Upper lobe of right lung (tissue), 1 donor: ENCODE measurements at places on chromosomes 4 and X.

DNA sequence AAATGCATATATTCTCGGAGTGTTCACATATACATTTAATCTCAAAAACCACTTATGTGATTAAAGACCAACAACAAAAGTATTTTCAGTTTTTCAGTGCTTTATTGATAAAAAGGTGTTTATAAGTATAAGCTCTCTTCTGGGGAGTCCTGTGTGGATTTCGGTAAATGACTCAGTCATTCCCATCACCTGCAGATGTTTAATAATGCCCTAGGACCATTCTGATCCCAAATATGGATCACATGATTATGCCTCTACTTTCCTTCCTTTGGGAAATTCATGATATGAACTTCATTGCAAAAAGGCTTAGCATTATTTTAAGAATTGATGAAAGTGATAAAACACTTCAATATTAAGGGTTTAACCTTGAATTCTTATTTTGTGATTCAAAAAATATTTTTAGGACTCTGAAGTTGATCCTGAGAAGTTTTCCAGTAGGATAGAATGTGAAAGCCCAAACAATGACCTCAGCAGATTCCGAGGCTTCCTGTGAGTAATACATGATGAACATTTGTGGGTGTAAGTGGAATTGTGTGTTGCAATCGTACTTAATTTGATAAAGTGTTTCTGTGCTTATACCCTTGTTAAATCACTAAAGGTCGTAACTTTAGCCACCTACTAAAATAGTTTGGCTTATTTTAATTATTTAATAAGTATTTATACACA lies 40.2 kb downstream of the ATP10D start:
- peaks cover 22% of the 10 kb centered on the region for H3K36me3 ChIP-seq
- H3K4me3 ChIP-seq = no peak overlapping the region
- H3K4me1 ChIP-seq = peaks cover 6% of the 10 kb centered on the region
- H3K27me3 ChIP-seq = no peaks in the 10 kb centered on the region
- H3K27ac ChIP-seq = peak overlapping the region; percentile 52
- DNase-seq = no peak

DNA sequence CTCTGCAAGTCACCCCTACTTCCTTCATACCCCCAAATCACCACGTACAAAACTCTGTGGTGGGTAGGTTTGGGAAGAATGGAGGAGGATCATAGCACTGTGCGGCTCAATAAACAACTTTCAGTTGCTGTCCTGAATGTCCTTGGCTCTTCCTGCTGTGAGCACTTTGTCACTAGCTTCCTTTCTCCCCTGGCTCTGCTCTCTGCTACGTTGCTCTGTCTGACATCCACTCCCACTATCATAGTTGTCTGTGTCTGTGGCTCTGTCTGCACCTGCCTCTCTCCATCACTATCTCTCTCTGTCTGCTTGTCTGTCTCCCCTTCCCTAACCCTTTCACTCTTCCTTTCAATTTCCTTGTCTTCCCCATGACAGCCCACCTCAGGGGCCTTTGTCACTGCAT lies 21.2 kb upstream of the SMPX start:
- no peak overlapping the region for H3K27ac ChIP-seq
- no peaks in the 10 kb centered on the region for H3K4me1 ChIP-seq
- no peak for DNase-seq
- H3K36me3 ChIP-seq = no peaks in the 10 kb centered on the region

DNA sequence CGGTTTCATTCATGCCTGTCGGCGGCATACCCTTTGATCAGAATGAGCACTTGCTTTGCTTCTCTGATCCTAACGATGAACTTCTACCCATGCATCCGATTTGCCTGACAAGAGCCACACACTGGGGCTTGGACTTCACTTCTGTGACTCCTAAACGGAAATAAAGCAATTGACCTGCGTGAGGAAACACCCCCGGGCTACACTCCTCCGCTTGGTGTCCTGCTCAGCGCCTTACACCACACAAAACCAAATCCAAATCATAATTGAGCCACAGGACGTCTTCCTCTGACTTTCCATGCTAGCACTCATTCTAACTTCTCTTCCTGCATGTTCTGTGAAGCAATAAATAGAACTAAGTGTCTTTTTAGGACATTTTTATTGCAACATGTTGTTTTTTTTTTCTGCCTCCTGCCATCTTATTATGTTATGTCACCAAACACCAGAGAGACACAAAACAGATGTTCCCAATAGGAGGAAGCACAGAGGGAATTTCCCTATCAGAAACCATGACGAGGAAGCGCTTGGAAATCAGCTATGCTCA lies 110.8 kb upstream of the FAM9B start:
- no peaks in the 10 kb centered on the region for H3K27me3 ChIP-seq
- no peak overlapping the region for H3K4me3 ChIP-seq
- no peaks in the 10 kb centered on the region for H3K4me1 ChIP-seq
- no peak overlapping the region for H3K27ac ChIP-seq
- peak; percentile 37 for DNase-seq

- no peak for DNase-seq
- peaks cover 4% of the 10 kb centered on the region for H3K4me1 ChIP-seq
- H3K4me3 ChIP-seq = no peak overlapping the region
- H3K36me3 ChIP-seq = no peaks in the 10 kb centered on the region
Measured at GRCh38 chr4:6204098-6204497, 3.7 kb upstream of the JAKMIP1 start.

DNA sequence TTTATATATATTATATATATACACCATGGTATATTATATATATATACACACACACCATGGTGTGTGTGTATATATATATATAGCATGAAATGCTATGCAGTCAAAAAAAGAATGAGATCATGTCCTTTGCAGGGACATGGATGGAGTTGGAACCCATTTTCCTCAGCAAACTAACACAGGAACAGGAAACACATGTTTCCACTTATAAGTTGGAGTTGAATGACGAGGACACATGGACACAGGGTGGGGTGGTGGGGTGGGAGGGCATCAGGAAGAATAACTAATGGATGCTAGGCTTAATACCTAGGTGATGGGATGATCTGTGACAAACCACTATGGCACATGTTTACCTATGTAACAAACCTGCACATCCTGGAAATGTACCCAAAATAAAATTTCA lies 293.6 kb upstream of the NDST3 start:
- H3K27me3 ChIP-seq = no peaks in the 10 kb centered on the region
- no peak overlapping the region for H3K27ac ChIP-seq
- H3K4me3 ChIP-seq = no peak overlapping the region
- DNase-seq = no peak
- H3K36me3 ChIP-seq = no peaks in the 10 kb centered on the region

DNA sequence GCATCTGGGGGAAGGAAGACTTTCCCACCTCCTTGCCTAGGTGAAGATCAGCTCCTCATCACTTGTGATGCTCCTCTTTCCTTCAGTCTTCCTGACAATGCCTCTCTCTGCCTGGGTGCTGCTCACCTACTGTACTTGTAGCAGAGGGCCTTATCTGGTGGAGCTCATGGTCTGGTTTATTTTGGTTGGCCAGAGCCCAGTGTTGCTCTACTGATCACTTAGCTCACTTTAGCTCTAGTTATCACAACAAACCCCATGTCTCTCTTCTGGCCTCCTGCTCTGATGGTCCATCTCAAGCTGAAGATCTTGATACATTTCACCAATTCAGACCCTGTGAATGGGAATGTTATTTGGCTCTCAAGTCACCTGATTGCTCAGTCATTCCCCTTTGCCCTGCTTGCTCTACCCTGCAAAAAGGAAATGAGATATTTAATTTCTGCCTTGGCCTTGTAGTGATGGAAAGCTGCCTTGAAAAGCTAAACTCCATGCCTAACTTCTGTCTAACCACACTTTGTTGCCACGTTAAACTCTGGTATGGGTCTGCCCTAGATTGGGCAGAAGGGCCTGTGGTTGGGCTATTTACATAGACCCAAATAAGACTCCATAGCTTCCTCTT lies 30.3 kb upstream of the ADH1C start:
- peak overlapping the region; percentile 65 for H3K27ac ChIP-seq
- no peak for DNase-seq
- no peaks in the 10 kb centered on the region for H3K36me3 ChIP-seq
- H3K27me3 ChIP-seq = no peaks in the 10 kb centered on the region
- H3K4me3 ChIP-seq = no peak overlapping the region
- H3K4me1 ChIP-seq = no peaks in the 10 kb centered on the region

- no peaks in the 10 kb centered on the region for H3K27me3 ChIP-seq
- no peak for DNase-seq
- peak overlapping the region; percentile 65 for H3K27ac ChIP-seq
- peaks cover 1% of the 10 kb centered on the region for H3K36me3 ChIP-seq
- peak overlapping the region; percentile 68 for H3K4me3 ChIP-seq
Measured at GRCh38 chrX:153968255-153968654, 3.4 kb downstream of the HCFC1 start.

GRCh38 chr4:11710453-11711093 lies 281.9 kb upstream of the HS3ST1 start:
- no peak overlapping the region for H3K27ac ChIP-seq
- H3K4me3 ChIP-seq = no peak overlapping the region
- H3K27me3 ChIP-seq = no peaks in the 10 kb centered on the region
- no peak for DNase-seq
- H3K36me3 ChIP-seq = no peaks in the 10 kb centered on the region

DNA sequence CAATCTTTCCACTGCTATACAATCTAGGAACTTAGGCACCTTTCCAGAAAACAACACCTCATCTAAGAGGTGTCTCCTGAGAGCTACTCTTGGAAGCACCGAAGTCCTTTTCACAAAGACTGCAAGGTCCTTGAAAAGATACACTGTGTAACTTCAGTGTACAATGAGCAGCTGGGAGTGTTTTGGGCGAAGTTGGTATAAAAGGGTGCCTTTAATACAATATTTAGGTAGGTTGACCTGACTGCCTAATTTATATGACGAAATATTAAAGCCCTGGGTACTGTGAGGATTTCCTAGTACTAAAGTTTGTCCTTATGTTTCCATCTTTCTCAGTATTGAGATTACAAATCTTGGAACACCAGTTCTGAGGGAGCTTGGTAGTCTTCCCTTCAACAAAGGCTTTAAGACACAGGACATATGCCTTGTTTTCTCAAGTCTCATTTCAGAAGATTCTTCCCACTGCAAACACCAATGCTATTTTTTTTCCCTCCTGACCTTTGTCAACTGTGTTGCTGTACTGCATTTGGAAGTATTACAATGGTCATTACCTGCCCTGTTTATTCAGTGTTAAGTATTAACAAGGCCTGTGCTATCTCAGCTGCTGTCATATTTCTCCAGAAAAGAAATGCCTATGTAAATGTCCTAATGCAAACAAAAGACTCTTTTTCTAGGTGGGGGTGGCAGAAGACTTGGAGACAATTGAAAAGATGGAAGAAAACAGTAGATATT lies 134.2 kb downstream of the MAML3 start:
- no peaks in the 10 kb centered on the region for H3K36me3 ChIP-seq
- H3K4me3 ChIP-seq = no peak overlapping the region
- no peak for DNase-seq
- no peaks in the 10 kb centered on the region for H3K27me3 ChIP-seq
- H3K27ac ChIP-seq = peak overlapping the region; percentile 17
- peaks cover 13% of the 10 kb centered on the region for H3K4me1 ChIP-seq

GRCh38 chr4:6580353-6580752 lies 5.4 kb downstream of the MAN2B2 start:
- H3K4me3 ChIP-seq = no peak overlapping the region
- DNase-seq = no peak
- peaks cover 37% of the 10 kb centered on the region for H3K36me3 ChIP-seq
- H3K4me1 ChIP-seq = peaks cover 6% of the 10 kb centered on the region
- no peaks in the 10 kb centered on the region for H3K27me3 ChIP-seq

DNA sequence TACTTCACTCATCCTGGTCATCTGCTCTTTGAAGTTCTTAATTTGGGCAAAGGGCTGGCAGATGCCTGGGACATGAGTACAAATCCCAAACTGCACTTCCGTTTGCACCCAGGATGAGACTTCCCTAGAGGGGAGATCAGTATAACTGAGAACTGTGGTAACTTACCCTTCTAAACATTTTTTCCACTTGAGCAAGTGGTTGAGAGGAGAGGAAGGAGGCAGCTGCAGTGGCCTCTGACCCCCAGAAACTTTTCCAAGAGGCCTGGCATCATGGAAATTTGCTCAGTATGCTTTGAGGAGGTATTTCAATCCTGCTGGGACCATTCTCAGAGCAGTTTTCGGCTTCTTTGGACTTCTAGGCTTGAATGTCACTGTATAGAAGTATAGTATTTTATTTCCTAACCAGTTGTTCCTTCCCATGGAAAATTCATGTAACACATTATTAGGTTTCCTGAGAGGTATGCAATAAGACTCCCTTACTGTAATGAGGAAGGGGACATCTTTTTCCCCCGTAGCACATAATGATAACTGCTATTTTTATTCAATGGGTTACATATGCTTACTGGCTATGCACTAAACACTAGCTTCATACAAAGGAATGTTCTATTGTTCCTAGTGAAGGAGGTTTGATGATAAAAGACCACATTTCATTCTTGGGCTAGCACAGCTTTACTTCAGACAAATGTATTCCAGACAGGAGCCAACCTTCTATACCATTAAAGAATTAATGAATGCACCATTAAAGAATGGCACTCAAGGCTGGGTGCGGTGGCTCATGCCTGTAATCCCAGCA lies 129.3 kb downstream of the SHROOM3 start:
- no peaks in the 10 kb centered on the region for H3K4me1 ChIP-seq
- H3K36me3 ChIP-seq = no peaks in the 10 kb centered on the region
- H3K27ac ChIP-seq = no peak overlapping the region

- H3K27ac ChIP-seq = no peak overlapping the region
- no peak for DNase-seq
- no peaks in the 10 kb centered on the region for H3K27me3 ChIP-seq
- no peak overlapping the region for H3K4me3 ChIP-seq
- H3K4me1 ChIP-seq = no peaks in the 10 kb centered on the region
- H3K36me3 ChIP-seq = no peaks in the 10 kb centered on the region
Measured at GRCh38 chr4:5238173-5238572, 186.9 kb downstream of the STK32B start.

DNA sequence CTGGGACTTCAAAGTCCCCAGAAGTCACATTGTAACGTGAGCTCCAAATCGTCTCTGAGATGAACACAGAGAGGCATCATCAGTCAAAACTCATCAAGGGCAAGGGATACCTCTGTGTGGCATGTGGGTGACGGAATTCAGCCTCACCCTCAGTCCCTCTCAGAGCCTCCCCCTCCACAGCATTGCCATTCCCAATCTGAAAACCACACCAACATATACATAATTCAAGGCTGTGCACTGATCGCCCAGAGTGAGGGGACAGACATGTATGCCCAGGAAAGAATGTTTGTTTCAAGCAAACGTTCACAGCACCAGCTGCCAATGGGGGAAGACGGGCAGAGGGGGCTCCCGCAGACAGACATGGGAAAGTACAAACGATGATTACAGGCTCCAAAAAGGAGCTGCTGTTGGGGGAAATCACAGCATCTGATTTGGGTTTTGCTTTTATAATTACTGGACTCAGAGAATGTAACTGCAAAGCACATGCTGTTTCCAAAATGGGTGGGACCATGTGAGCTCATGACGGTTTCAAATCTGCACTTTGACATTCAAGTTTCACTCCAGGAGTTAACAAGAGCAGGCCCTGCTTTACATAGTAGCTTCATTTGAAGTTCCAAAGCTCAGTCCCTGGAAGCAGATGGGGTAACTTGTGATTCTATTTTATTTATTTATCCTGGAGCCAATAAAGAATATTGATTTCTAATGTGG lies 88.3 kb downstream of the CLCN4 start:
- no peaks in the 10 kb centered on the region for H3K4me1 ChIP-seq
- H3K27me3 ChIP-seq = no peaks in the 10 kb centered on the region
- no peak overlapping the region for H3K27ac ChIP-seq
- no peaks in the 10 kb centered on the region for H3K36me3 ChIP-seq
- H3K4me3 ChIP-seq = no peak overlapping the region

- no peaks in the 10 kb centered on the region for H3K36me3 ChIP-seq
- no peaks in the 10 kb centered on the region for H3K4me1 ChIP-seq
- no peak overlapping the region for H3K4me3 ChIP-seq
- H3K27ac ChIP-seq = no peak overlapping the region
- no peaks in the 10 kb centered on the region for H3K27me3 ChIP-seq
Measured at GRCh38 chrX:41406201-41406600, 40.9 kb upstream of the NYX start.
